ENCODE measurements at places on chromosomes 13 and 19.

GRCh38 chr13:31167490-31167889 is 5.8 kb upstream of the HSPH1 start:
- DNase-seq, result no peak

GRCh38 chr19:7860714-7861618 is 13.2 kb downstream of the PRR36 start:
- no peak for DNase-seq

GRCh38 chr13:111346101-111346680 is 25.7 kb downstream of the TEX29 start:
- peak; percentile 78 for DNase-seq

DNA sequence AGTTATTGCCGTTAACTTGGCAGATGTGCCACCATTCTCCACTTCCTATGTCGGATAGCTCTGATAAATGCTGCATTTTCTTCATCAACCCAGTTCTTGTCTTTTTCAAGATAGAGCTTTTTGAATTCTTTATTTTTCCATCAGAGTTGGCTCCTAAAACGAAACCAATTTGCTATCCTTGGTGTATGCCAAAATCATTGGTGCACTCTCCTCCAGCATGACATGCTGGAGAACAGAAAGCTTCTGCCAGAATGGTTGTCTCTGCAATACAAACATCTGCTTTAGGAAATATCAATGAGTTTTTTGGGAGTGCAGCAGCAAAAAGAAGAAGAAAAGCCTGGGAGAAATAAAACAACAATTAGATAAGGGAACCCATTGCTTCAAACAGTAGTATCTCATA is 124.2 kb downstream of the CDK8 start:
- no peak for DNase-seq

GRCh38 chr19:2540646-2541454 is 64.9 kb downstream of the GADD45B start:
- DNase-seq, result no peak

GRCh38 chr13:21001471-21001870 is 59.9 kb downstream of the LATS2 start:
- no peak for DNase-seq

GRCh38 chr13:110108348-110109139 is 198.4 kb downstream of the COL4A1 start:
- peak; percentile 84 for DNase-seq

GRCh38 chr13:49315036-49315565 is 67.4 kb downstream of the CDADC1 start:
- no peak for DNase-seq

GRCh38 chr19:5916181-5916708 is 2.2 kb downstream of the CAPS start:
- DNase-seq, result no peak

GRCh38 chr19:19083413-19084178 is 19.8 kb downstream of the SLC25A42 start:
- no peak for DNase-seq

DNA sequence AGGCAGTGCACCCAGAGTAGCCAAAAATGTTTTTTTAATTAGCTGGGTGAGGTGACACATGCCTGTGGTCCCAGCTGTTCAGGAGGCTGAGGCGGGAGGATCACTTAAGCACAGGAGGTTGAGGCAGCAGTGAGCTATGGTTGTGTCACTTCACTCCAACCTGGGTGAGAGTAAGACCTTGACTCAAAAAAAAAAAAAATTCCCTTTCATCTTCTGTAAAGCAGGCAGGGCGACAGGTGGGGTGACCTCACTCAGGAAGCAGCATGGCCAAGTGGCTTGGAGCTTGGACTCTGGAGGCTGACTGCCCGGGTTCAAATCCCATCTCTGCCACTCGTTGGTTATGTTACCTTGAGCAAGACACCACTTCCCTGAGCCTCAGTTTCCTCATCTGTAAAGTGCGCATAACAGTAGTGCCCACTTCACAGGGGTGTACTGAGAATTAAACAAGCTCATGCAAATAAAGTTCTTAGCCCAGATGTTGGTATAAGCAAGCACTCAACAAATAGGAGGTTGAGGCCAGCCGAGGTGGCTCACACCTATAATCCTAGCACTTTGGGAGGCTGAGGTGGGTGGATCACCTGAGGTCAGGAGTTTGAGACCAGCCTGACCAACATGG is 48.3 kb downstream of the MAP4K1 start:
- DNase-seq, result no peak

DNA sequence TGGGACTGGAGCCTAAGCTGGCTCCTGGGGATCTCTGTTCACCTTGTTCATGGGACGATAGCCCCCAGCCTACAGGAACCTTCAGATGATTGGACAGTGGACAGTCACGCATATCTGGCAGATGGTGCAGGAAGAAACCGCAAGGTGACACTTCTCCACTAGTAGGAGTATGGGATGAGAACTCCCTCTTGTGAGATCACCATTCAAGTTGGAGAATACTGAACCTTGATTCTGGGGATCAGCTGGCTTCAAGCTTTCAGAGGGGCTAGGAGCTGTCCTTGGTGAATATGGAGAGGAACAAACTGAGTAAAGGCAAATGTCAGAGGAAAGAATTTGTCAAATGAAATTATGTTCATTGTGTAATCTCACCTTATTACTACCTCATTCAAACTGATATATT is 204.5 kb downstream of the PDS5B start:
- no peak for DNase-seq

- no peak for DNase-seq
Measured at GRCh38 chr13:90502153-90502552, 845.3 kb upstream of the MIR17HG start.

DNA sequence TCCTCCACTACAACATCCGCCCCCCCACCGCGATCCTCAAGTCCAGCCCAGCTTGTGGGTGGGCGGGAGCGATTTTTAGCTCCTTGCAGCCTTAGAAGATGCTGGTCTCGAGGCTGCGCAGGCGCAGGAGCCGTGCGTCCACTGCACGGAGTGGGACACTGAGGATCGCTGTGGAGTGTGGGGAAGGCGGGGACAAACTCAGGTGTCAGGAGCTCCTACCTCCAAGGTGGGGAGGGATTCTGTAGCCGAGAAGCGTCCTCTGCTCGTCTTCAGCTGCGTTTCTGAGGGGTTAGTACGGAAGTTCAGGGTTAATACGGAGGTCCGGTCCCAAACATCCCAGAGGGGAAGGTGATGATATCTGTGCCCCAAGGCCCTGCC is at the start of gene RTBDN:
RTBDN (minus strand) TSS at position 14 of the 378 bp plus-strand sequence. CDS start 4,600 bp downstream, outside the sequence.
- peak; percentile 24 for DNase-seq

DNA sequence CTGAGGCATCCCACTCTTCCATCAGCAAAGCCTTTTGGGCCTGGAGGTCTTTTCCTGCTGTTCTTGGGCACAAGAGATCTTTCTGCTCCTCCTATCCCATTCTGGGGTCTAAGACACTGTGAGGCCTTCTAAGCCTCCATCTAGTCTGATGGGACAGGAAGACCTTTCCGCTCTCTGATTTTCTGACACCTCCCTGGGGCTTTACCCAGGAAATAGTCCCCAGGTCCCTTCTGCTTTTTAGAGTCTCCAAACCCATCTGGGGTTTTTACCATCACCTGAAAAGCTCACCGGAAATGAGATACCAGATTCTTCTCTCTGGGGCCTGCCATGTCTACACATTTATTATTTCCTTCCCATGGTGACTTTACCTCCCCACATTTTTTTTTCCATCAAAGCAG is 21.1 kb downstream of the CLEC17A start:
- no peak for DNase-seq

DNA sequence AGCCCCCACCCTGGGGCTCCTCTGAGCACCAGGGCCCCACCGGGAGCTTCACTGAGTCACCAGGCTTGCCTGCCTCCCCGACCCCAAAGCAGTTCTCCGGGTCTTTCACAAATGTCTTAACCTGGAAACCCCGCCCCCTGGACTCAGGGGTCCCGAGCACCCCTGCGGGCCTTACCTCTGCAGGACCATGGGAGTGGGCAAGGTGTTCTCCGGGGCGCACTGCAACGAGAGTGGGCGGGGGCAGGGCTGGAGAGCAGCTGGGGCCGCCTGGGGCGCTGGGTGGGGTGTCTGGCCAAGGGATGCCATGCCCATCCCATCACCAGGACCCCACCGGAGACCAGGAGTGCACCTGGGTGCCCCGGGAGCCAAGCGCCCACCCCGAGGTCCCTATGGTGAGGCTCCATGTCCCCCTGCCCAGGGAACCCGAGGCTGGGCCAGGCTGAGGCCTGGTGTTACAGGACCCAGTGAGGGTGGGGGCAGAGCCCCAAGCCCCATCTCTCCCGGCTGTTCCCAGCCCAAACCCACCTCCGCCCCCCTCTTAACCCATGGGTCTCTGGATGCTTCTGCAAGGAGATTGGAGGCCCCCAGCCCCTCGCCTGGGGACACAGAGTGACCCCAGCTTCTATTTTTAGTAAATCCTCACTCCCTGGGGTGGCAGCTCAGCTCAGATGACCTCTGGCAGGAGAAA is 10.9 kb downstream of the MKNK2 start:
- DNase-seq, result no peak

GRCh38 chr19:32916969-32917615 is 47.5 kb upstream of the SLC7A9 start:
- DNase-seq, result no peak

- DNase-seq, result no peak
Measured at GRCh38 chr13:109941951-109942350, 155.6 kb upstream of the IRS2 start.

GRCh38 chr13:112908342-112908741 is 60.7 kb upstream of the MCF2L start:
- no peak for DNase-seq

DNA sequence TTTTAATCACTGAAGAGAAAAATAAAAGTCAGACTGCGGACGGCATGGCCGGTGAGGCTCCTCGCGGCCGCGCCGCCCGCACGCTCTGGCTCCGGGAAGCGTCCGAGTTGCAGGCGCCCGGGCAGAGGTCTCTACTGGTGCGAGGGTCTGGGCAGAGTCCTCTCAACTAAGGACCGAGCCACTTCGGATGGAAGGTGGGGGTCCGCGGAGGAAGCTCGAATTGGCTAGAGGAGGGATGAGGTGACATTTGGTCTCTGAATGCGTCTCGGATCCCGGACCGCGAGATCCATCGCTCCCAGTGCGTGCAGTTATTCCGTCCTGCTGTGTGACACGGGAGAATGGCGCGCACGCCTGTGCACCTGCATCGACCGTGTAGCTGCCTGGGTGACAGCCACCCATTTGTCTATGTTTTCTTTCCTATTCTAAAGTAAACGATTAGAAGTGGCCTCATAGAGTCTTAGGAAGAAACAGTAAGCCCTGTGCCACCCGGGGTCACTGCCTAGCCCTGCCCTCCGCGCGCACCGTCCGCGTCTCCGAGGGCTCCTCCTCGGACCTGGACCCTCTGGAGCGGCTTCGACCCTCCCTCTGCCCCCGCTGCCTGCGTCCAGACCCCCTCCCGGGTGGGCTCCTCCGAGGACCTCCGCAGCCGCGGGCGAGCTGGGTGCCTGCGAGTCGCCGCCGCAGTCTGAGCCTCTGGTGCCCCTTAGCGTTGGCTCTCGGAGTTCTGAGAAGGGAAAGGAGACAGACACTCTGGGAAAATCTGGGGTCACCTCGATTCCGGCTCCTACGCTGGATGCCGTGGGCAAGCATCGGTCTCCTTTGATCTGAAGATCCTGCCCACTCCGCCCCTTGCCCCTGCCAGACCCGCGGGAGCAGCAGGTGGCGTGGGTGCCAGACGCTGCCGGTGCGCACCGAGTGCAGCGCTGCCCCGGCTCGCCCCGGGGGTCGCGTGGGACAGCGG is 347.4 kb downstream of the LIG4 start:
- DNase-seq, result peak; percentile 96

- no peak for DNase-seq
Measured at GRCh38 chr13:40217675-40218074, 448.8 kb downstream of the FOXO1 start.

- DNase-seq, result no peak
Measured at GRCh38 chr13:72462726-72463125, 264.7 kb downstream of the MZT1 start.

- DNase-seq, result no peak
Measured at GRCh38 chr19:51549533-51550324, 18.3 kb upstream of the SIGLEC6 start.

DNA sequence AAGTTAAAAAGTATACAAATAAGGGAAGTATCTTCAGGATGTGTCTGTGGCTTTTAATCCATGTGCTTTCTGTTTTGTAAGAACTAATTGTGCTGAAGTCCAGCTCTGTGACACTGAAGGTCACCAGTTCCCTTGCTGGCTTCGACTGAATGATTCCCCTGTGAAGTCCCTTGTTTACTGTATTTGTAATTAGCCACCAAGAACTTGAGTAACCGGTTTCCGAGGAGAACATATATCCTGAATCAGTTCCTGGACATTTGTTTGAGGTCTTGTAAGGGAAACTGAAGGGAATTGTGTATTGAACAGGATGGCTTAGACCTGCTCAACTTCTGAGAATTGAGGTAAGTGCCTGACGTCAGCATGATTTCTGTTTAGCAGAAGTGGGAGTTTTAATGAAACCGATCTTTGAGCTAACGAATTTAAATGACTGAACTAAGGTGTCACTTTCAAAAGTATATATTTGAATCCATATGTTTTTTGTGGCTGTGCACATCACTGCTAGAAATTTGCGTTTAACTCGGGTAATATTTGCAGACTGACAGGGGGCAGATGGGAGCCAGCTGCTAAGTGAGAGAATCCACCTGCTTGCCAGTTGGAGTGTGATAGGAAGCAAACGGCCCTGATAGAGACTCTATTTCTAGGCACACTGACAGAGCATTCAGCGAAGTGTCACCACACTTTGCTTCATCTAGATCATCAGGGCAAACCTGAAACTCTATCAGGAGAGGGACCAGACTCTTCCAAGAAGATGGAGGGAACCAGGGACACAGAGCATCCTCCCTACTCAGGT is 530.0 kb downstream of the RFC3 start:
- DNase-seq, result no peak

DNA sequence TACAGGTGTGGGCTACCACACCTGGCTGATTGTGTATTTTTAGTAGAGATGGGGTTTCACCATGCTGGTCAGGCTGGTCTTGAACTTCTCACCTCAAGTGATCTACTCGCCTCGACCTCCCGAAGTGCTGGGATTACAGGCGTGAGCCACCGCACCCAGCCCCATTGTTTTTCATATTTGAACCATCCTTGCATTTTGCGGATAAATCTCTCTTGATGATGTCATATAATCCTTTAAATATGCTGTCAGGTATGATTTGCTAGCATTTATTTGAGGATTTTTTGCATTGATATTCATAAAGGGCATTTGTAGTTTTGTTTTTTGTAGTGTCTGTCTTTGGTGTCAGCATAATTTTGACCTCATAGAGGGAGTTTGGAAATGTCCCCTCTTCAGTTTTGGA is 5.7 kb downstream of the ZNF101 start:
- DNase-seq, result no peak

GRCh38 chr13:52847322-52847681 is 1.1 kb downstream of the PCDH8 start:
- DNase-seq, result no peak

- DNase-seq, result no peak
Measured at GRCh38 chr19:56403261-56403660, 871 bp upstream of the ZNF583 start.

Measured in posterior cingulate gyrus (tissue), 11 donors.